GM19239 (cell line): ENCODE measurements at places on chromosomes 2 and 18.

DNA sequence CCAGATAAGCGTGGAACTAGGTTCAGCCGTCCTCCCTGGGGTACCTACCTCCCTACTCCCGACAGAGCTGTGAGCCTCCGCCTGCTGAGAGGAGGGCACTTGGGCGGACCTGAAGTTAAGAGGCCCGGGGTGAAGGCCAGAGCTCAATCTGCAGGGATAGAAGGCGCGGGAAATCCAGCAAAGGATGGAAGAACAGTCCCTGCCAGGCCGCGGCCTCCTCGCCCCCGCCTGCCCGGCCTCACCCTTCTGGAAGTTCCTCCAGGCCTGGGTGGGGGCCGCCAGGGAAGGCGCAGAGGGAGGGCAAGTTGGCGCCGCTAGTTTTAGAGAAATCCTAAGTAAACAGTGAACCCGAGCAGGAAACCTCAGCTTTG lies 13.0 kb downstream of the EN1 start:
- no peak for DNase-seq

- no peak for DNase-seq
Measured at GRCh38 chr18:24262087-24262486, 123.2 kb downstream of the CABYR start.

GRCh38 chr2:9697909-9698308 lies 67.1 kb upstream of the YWHAQ start:
- peak; percentile 38 for DNase-seq

- peak; percentile 28 for DNase-seq
Measured at GRCh38 chr2:197113275-197113711, 186.8 kb upstream of the PGAP1 start.

GRCh38 chr18:55334875-55335274 lies 253.1 kb downstream of the TCF4 start:
- DNase-seq = no peak

- no peak for DNase-seq
Measured at GRCh38 chr2:8119782-8120505, 561.9 kb upstream of the ID2 start.
